Stimulated activated CD4-positive, alpha-beta T cell treated with anti-CD3 and anti-CD28 coated beads, Interleukin-12 subunit alpha, Interleukin-12 subunit beta, amount 100 ng/mL, for 24 hours (primary cell): ENCODE measurements at places on chromosomes 2 and 18.

DNA sequence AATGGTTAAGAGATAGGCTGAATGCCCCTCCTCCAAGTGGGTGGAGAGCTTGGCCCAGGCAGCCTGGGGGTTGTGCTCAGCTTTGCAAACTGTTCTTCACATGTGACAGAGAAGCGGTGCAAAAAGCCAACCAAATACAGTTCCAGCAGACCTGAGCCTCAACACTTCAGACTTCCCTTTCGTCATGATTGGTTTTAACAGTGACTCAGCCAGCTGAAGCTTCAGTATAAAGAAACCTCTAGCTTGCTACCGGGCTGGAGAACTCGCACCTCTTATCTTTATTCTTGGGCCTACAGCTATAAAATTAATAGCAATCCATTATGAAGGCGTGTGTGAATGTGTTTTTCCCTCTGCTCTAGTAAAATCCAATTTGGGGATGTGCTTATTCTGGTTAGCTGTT lies 20.0 kb downstream of the SETBP1 start:
- no peak for DNase-seq

- no peak for DNase-seq
These were observed 358.9 kb upstream of the LRATD1 start for GRCh38 chr2:14273650-14274049.

DNA sequence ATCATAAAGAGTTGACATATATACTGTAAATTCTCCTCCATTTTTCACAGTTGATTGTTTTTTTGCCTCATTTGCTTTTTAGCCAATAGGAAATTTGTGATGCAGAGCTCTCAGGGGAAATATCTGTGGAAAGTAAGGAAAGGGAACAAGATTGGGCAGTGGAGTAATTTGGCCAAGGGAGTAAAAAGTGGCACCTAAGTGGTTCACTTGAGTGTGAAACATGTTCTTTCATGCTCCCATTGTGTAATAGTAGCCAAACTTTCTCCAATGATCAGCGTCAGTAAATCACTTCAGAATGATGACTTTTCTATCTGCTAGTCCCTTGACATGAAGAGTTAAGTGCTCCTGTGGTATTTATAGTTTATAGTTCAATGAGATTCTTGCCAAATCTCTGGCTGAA lies 141.9 kb upstream of the KCNJ3 start:
- no peak for DNase-seq

GRCh38 chr2:216033403-216033802 lies 20.1 kb upstream of the MREG start:
- DNase-seq, result no peak

GRCh38 chr2:45983213-45983612 lies 314.0 kb upstream of the EPAS1 start:
- DNase-seq, result no peak

DNA sequence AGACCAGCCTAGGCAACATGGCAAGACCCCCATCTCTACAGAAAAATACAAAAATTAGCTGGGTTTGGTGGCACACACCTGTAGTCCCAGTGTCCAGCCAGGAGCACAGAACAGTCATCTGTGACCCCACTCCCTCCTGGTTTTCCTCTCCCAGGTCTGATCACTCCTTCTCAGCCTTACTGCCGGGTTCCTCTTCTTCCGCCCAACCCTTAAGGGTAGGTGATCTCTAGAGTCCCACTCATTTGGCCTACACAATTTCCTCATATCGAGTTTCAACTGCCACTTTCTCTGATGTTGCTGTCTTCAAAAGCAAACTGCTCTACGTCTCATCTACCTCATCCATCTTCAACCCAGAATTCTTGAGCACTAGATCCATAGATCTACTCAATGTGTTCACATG lies 13.4 kb upstream of the MAT2A start:
- no peak for DNase-seq

DNA sequence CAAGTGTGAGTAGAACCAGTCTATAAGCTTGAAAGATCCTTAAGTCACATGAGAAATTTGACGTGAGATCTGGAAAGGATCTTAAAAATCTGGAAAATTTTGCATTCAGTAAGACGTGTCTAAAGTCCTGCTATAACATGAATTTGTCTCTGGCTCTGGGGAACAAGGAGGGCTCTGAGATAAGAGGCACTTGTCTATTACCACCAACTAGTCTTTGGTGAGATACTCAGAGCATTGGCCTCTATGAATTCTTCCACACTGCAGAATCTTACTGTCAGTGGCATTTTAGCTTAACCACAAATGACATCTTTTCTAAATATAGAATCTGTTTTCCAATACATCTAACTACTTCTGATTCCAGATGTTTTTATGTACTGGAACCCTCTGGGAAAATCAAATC lies 1504.5 kb downstream of the DPP10 start:
- no peak for DNase-seq

GRCh38 chr2:168694866-168695265 lies 107.6 kb upstream of the NOSTRIN start:
- DNase-seq, result no peak

DNA sequence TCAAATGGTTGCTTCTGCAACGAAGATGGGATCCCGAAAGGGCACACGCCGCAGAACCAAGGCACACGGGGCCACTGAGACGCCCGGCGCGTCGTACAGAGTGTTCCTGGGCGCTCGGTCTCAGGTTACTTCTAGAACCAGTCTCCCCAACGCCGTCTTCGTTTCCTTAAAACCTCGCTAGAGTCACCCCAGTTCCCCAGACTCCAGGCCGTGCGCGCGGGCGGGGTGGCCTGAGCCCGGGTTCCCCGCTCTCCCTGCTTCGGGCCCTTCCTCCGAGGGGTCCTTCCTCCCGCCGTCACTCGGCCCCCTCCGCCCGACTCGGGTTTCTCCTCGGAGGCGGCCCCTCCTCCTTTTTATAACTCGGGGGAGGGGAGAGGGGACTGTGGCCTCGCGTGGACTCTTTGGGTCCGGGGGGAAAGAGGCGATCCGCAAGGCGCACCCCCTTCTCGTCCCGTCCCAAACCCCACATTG lies 774 bp upstream of the FZD7 start:
- peak; percentile 20 for DNase-seq

DNA sequence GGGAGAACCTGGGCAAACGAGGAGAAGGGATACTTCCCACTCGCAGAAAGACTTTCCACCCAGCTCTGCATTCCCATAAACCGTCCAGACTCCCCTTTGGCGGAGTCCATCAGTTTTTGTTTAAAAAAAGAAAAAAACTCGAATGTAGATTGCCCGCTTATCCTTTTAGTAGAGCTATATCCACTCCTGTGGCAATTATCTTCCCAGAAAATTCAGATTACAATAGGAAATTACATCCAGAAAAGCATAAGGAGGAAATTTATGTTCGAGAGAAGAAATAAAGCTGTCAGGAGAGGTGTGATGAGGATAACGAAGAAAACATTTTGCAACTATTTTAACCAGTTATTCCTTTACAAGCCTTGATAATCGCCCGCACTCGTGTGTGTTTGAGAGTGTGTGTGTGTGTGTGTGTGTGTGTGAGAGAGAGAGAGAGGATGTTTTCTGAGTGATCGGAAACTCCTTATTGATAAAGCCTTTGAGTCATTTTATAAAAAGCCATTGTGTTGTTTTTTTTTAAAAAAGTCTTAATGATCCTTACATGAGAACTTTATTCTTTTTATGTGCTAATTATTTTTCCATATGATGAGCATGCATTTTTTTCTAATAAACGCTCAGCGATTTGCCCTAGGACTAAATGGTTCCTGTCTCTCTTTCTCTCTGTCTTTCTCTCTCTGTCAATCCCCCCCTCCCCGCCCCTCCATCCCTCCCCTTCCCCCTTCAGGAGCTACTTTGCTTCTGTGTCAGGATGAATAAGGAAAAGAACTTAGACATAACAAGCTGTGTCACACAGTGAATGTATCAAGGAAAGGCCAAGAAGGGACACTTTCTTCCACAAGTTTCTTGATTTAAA lies 1.1 kb upstream of the PPP3R1 start:
- DNase-seq, result no peak

- DNase-seq, result no peak
These were observed 157.4 kb downstream of the ASXL3 start for GRCh38 chr18:33735428-33735827.
